Cardiac atrium fibroblast (primary cell): ENCODE measurements at places on chromosomes 11 and 22. TPM values are rescaled to one million over a fixed set of nuclear protein-coding genes. Genes with fewer than 3 reads are reported as not detected.

The TNNI2 gene
- total RNA-seq, result not detected in 2 replicates

The PARVA gene
- total RNA-seq, result 58.3 and 69.7 TPM in 2 replicates

The SEPTIN3 gene
- not detected in 2 replicates for total RNA-seq

The GAL3ST1 gene
- not detected in 2 replicates for total RNA-seq

The CARD18 gene
- total RNA-seq, result not detected in 2 replicates

The SYCE3 gene
- not detected in 2 replicates for total RNA-seq

The HARBI1 gene
- 2.9 and 5.7 TPM in 2 replicates for total RNA-seq

The PLXNB2 gene
- total RNA-seq, result 84.8 and 155 TPM in 2 replicates

The VSIG2 gene
- not detected in 2 replicates for total RNA-seq

The CHEK1 gene
- 9.0 and 16.8 TPM in 2 replicates for total RNA-seq

The HBB gene
- not detected in 2 replicates for total RNA-seq
